ENCODE measurements at places on chromosomes 2 and 18. TPM values are rescaled to one million over a fixed set of nuclear protein-coding genes. Genes with fewer than 3 reads are reported as not detected.

- no peak for DNase-seq
Observed at GRCh38 chr2:56754627-56755026, 570.8 kb downstream of the CCDC85A start.

DNA sequence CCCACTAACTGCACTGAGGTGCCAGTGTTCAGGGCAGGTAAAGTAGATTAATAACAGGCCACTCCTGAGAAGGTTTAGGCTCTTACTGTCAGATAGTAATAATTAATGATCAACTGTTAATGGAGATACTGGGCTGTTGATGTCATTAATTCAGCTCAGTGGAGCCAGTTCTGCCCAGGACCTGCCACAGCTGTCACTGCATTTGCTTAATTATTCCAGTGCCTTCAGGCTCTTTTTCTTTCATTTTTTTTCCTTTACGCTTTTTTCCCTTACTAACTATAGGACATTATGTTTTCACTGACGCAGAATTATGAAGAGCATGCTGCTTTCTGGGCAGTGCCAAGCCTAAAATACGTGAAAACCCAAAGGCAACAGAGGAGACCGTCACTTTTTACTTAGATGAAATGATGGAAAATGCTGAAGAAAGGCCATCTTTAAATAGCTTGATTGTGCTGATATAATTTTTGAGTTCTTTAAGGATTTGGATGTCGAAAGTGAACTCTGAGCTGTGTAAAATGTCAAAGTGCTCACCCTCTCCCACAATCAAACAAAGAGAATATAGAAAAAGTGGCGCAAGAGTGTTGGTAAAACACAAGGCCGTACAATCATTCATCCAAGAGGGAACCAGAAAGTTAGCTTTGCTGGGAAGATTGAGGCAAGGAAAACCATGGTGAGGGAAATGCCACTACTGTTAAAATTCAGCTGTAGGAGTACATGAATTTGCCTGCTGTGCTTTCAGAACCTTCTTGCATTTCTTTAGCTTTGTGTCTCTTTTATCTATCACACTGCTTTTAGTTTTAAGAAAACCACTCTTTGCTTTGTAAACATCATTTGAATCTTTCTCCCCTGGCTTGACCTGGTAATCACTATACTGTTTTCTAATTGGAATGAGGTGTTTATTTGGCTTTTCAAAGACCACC lies 192.0 kb upstream of the ZEB2 start:
- no peak for DNase-seq

GRCh38 chr18:36365836-36366775 lies 68.6 kb downstream of the FHOD3 start:
- no peak for DNase-seq

The FAM124B gene
- total RNA-seq: not detected

The TCF4 gene
- not detected for total RNA-seq
